ENCODE measurements at places on chromosomes 11 and 22.

DNA sequence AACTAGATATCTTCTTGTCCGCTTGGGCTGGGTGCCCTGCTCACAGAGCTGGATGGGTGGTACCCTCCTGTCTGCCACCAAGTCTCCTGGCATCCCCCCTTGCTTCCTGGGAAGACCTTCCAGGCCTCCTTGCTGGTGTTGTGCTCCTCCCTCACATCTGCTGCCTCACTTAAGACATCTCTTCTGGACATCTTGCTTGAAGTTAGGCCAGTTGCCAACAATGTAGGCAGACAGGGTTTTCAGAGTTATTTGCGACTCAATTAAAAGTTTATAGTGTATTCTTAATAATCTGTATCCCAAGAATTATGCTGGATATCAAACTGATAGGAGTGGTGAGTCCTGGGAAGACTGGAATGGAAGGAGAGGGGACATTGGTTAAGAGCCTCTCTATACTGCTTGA lies 64.0 kb upstream of the TNRC6B start:
- DNase-seq, result no peak

DNA sequence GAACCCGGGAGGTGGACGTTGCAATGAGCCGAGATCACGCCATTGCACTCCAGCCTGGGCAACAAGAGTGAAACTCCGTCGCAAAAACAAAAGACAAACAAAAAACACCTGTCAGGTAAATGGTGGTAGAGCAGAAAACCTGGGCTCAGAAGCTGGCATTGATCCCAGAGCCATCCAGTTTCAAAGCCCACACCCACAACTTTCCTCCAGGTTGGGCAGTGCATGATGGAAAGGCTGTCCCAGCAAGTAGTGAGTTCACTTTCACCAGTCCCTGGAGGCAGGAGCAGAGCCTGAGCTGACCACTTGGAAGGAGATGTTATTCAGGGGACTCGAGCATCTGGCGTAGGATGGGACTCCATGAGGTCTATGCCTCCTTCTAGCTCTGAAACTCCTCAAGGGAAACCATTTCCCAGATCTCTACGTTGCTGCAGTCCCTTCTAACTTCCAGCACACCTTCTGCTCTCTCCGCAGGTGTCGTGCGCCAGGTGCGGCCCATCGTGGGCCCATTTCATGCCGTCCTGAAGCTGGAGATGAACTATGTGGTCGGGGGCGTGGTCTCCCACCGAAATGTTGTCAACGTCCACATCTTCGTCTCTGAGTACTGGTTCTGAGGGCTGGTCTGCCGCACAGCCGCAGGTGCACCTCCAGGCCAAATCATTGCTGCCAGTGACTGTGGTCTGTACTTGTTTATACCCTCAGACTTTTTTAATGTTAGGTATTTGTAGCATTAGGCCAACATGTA lies 71.6 kb upstream of the ATXN10 start:
- DNase-seq, result no peak

DNA sequence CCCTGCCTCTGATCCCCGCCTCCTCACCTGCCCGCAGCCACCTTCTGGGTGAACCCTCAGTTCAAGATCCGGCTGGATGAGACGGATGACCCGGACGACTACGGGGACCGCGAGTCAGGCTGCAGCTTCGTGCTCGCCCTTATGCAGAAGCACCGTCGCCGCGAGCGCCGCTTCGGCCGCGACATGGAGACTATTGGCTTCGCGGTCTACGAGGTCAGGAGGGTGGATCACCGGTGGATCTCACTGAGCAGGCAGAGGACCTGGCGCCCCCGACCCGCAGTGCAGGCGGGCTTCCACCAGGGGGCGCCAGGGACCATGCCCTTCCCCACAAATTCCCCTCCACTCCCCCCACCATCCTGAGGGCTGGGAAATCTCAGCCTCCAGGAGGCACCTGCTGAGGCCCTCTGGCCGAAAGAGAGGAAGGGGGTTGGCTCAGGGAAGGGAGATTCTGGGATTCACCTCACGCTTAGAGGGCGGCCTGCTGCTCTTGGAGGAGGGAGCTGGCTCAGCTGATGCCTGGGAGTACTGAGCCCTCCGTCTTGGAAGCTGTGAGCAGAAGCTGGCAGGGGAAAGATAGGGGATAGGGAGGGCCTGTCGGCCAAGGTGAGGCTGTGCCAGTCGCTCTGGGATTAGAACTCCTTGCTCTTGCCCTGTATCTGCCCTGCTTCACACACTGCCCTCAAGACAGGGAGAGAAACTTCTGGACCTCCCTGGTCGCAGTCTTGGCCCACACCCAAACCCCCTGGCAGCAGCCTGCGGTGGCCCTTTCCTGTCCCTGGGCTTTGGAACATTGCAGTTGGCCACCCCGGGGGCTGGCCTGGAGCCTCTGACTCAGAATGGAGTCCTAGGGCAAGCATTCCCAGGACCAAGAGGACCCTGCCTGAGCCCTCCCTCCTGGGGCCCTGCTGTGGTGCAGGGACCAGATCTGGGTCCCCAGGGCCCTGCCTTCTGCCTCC lies 23.2 kb downstream of the CAPN1 start:
- DNase-seq, result peak; percentile 65

DNA sequence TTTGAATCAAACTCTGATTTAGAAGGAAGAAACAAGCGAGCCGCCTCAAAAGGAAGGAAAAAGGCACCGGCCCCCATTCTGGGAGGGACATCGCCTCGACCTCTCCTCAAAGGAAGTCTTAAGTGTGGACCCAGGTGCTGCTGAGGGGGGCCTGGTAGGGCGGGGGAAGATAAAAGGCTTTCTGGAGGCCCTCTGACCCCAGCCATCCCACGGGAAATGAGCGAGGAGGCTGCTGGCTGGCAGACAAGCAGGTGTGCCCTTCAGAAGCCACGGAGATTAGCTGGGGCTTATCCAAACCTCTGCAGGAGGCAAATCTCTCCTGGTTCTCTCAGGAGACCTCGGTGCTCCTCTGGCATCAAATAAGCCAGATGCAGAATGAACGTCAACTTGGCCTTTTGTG lies 171.4 kb upstream of the BLID start:
- DNase-seq, result no peak

DNA sequence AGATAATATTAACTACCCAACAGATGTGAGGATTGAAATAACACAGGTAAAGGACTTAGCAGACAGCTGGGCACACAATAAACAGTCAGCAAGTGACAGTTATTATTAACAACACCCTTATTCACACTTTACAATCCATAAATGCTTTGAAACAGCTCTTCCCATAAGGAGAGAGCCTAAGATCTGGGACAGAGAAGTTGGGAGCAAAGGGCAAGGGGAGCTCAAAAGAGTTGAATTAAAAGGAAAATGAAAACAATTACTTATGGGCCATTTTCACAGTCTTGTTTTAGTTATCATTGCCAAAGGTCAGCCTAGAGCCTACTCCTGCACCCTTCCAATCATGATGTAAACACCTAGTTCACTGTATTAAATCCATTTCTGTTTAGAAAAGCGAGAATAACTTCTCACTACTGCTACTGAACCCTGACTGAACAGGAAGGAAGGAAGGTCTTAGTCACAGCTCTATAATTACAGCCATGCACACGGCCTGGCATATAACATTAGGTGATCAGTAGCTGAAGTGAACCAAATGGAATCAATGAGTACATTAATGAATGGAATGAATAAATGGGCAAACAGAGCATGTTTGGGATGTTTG lies 111.3 kb downstream of the PLEKHA7 start:
- peak; percentile 39 for DNase-seq

- DNase-seq, result no peak
Measured at GRCh38 chr22:22935056-22935545, 47.5 kb downstream of the IGLL5 start.

DNA sequence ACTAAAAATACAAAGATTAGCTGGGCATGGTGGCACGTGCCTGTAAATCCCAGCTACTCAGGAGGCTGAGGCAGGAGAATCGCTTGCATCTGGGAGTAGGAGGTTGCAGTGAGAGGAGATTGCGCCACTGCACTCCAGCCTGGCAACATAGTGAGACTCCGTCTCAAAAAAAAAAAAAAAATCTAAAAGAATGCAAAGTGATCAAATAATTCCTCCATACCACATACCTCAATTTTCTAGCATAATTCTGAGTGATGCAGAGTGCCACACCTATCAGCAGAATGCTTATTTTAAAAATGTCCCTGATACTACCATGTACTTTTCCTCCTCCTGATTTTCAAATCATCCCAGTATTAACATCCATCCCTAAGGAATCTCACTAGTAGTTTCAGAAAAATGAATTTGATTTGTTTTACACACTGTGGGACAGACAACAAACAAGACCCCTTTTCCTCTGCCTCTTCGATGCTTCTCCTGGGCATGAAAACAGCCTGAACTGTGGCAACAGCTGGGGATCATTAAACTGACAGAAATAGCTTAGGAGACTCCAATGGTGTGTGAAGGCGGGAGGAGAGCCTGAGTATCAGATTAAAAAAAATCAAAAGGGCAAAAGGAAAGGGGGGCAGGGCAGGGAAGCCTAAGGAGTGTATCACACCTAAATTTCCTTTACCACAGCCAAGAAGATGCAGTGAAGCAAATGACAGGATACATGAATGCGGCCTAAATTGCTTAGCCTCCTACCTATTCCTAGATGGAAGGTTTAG lies 114.7 kb downstream of the SGSM3 start:
- no peak for DNase-seq

DNA sequence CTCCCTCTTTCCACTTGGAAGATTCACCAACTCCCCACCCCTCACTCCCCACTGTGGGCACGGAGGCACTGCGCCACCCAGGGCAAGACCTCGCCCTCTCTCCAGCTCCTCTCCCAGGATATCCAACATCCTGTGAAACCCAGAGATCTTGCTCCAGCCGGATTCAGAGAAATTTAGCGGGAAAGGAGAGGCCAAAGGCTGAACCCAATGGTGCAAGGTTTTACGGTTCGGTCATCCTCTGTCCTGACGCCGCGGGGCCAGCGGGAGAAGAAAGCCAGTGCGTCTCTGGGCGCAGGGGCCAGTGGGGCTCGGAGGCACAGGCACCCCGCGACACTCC lies 397 bp upstream of the CD44 start:
- DNase-seq, result no peak

- DNase-seq, result no peak
Measured at GRCh38 chr11:57562596-57562995, 4.9 kb downstream of the UBE2L6 start.

DNA sequence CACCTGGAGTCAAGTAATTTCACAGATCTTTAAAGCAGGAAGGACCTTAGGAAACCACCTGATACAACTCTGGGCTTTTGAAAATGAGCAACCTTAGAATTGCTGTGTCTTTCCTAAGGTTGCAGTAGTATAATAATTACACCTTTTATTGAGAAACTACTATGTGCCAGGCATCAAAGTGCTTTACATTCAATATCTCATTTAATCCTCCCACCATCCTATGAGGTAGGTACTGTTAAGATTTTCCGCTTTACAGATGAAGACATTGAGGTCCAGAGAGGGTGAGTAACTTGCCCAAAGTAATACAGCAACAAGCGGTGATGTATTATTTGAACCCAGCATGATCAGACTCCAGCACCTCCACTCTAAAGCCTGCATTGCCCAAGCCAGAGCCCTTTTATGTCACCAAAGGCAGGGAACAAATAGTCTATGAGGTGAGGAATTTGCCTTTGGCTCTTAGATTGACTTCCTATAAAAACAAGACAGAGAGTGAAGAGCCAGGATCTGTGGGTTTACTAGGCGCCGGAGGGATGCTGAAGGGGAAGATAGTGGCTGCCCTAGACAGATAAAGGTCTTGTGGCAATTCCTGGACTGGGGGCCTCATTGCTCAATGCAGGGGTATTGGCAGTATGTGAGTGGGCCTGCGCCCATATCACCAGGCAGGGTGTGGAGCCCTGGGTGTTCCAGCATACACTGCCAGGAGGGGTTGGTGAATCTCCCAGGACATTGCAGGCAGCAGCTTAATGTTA lies 157.1 kb downstream of the FBXO7 start:
- DNase-seq, result peak; percentile 24

DNA sequence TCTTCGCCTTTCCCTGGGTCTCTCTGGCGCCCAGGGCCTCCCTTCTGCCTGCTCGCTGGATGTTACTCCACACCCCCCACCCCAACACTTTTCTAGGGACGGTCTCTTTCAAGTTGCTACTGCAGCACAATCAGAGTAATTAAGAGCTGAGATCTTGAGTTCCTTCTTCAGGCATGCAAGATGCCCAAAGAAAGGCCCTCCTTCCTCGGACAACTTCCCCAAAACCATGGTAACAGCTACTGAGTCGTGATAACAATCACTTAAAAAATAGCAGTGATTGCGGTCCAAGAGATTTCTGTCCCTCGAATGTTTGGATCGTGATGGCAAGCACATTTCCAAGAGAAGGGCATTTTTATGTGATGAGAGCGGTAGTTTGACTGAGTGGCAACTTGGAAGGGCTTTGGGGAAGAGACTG lies 638 bp upstream of the TENM4 start:
- peak; percentile 75 for DNase-seq

- DNase-seq, result no peak
Measured at GRCh38 chr11:16312233-16312765, 44.0 kb downstream of the SOX6 start.

DNA sequence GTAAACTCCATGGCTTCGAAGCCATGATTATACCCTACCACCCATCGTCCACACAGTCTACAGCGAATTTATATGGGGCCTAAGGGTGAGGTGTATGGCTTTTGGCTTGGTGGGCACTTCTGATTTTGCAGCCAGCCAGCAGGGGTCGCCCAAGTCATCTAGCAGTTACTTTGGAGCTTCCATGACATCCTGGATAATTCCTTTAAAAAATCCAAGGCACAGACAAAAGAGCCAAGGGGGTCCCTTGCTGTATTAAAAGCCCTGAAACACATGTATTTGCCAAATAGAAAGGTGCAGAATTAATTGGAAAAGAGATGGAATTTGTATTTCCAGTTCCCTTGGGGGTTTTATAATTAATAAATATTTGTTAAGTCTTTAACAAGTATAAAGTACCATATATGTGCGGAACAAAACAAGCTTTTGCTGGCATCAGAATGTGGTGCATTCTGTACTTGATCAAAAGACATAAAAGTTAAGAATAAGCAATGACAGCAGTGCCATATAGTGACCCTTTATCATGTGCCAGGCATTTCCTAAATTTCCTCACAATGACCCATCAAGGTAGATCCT lies 132.8 kb upstream of the PITPNB start:
- peak; percentile 42 for DNase-seq

DNA sequence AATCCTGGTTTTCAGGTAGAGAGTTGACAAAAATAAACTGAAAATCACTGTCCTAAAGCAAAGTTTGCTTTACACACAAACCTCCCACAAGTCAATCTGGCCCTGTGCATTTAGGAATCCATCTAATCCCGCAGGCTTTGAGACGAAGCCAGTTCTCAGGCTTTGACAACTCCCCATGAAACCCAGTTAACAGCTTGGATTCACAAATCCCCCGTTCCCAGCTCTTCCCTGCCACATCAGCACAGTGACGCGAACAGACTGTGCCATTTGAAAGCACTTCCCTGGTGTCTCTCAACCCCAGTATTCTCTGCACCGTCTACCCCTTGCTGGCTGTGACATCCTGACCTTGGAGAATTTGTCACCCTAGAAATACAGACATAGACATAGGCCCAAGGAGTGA lies 117.8 kb downstream of the OPCML start:
- no peak for DNase-seq

Data from common myeloid progenitor, CD34-positive (primary cell).